ENCODE measurements at places on chromosomes 5 and 9.
A peak's percentile ranks its signal among the peaks of the same experiment; 100 is the strongest.

DNA sequence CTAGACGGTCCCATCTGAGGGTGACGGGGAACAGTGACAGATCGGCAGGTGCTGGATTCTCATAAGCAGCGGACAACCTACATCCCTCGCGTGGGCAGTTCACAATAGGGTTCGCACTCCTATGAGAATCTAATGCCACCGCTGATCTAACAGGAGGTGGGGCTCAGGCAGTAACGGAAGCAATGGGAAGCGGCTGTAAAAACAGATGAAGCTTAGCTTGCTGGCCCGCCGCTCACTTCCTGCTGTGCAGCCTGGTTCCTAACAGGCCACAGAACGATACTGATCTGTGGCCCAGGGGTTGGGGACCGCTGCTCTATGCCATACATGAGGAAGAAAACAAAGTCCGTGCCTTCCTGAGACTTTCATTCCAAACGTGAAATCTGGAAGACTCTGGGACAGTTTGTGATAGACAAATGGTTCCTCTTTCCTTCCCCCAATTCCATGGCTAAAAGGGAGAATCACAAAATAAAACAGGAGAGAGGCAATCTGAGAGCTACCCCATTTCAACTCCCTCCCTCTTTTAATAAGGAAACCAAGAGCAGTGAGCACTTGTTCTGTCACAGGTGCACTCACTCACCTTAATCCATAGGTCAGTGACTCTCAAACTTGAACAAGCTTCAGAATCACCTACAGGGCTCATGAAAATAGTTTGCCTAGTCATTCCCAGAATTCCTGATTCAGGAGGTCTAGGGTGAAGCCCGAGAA lies 12.1 kb downstream of the PDCL start:
- peak; percentile 33 for DNase-seq

DNA sequence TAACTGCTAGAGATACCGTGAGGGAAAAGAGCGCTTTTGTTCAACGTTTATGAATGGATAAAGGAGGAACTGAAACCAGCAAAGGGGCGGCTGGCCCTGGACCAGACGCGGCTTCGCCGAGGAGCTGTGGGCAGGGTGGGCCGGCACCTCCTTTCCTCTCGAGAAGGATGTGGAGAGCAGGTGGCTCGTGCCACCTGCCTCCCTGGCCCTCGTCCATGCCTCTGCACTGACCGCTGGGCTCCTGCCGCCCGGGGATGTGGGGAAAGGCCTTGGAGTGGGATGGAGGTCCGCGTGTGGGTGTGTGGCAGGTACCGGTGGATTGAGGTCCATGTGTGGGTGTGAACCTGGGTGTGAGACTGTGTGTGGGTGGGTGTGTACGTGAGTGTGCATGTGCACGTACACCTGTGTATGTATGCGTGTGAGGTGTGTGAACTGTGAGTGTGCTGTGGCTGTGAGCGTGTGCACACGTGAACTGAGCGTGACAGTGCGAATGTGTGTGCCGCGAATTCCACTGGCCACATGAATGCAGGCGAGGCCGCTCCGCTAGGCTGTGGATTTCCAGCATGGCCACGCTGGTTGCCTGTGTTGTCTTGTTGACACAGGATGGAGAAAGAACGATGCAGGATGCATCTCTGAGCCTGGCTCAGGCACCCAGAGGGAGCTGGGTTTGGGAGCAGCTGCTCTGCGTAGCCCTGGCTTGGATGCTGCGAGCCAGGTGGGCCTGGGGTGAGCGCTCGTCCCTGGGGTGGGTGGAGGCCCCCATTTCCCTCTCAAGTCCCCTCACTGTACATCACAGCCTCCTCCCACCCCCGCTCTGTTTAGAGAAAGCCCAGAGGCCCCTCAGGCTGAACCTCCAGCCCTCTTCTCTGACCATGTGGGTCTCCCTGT lies 4.4 kb upstream of the CEP72 start:
- DNase-seq = no peak

DNA sequence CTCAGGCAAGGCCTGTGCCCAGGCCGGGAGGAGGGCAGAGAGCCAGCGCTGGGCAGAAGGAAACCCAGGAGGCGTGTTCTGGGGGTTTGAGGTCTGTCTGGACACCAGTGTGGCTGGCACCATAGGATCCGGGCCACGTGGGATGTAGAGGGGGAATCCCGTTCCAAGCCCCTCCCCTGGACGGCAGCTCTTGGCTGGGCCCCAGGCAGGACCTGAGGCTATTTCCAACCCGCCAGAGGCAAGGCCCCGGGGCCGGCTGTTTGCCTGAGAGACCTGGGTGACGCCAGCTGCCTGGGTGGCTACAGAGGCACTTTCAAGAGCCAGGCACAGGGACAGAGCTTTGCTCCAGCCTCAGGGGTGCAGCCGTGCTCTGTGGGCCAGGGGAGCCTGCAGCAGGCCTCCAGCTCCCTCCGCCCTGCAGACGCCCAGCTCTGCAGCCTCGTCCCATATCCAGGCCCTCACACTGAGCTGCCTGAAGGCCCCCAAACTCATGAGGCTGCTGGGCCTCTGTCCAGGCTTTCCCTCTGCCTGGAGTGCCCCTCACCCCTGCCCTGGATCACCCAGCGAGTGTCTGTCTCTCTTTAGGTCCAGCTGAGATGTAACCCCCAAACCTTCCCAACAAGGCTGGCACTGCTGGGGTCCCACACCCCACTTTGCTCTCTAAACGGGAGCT lies 56.6 kb upstream of the EGFL7 start:
- no peak for DNase-seq

- no peak for DNase-seq
Measured at GRCh38 chr9:116447934-116448333, 239.2 kb upstream of the TRIM32 start.

GRCh38 chr9:78386773-78387172 lies 89.8 kb downstream of the PSAT1 start:
- DNase-seq = no peak

DNA sequence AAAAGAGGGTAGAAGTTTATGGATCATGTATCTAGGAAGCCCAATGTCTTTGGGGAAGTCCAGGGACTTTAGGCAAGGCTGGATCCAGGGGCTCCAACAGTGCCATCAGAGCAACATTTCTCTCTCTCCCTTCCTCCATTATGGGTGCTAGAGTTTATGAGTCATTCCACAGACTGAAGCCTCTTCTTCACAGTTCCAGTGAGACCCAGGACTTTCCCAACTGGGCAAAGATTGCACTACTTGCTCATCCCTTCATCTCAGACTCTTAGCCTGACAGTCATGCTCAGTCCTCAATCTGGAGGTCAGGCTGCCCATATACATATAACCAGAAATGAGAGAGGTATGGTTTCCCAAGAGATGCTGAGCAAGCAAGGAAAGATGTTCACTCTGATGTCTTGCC lies 110.7 kb downstream of the FEM1C start:
- DNase-seq = no peak

GRCh38 chr5:86232246-86232645 lies 385.5 kb upstream of the COX7C start:
- DNase-seq = no peak

- DNase-seq = no peak
Measured at GRCh38 chr5:91591076-91591475, 208.0 kb upstream of the ARRDC3 start.

DNA sequence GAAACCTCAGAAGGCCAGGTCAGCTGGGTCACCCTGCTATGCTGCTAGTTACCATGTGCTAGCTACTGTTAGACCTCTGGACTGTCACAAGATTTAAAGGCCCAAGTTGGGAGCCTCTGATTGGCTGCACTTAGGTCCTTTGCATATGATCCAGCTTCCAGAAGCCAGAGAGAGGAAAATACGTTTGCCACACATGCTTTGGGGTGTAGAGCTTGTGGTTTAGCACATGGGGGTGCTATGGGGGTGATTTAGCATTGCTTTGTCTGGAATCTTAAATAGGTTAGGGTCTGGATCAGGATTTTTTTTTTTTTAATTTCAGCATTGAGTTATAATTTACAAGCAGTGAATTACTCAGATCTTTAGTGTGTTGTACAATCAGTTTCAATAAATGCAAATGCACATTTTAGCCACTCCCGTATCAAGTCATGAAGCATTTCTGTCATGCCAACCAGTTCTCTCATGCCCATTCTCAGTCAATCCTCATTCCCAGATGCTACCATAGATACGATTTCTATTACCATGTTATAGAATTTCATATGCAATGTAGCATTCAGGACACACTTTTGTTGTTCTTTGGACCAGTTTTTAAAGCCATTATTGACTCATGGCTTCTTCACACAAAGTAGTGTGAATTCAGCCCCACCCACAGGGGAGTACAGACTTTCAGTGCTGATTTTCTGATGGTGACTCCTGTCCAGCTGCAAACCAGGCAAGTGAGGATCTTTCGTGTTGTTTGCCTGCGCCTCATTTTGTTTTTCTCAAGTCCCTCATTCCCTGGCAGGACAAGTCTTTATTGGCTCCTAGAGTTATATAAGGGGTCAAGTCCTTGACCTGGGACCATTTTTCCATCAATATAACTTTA lies 250.4 kb downstream of the LRRC70 start:
- no peak for DNase-seq

DNA sequence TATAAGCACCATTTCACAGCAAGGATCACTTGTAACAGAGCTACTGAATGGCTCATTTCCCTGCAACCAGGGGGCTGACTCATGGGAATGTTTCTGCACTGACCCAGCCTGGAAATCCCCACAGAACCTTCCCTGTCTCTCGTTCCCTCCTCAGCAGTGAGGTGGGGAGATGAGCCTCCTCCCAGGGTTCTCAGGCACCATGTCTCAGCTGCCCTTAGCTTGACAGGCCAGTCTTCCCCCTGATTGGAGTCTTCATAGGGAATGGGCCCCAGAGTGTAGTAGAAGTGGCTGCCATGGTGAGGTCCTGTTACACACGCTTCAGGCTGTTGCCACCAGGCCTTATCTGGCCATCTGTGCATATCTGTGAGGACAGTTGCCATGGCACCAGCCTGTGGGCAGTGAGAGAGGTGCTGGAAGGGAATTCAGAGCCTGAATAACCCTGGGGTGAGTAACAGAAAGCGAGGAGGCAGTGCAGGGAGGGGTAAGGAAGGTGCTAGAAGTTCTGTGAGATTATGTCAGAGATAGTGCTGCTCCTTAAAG lies 324.4 kb downstream of the ENC1 start:
- no peak for DNase-seq

All from activated T-helper 1 cell treated with Interleukin-2 at 50 U/mL for 16 hours (primary cell).